Thyroid gland (tissue), 4 donors: ENCODE measurements at places on chromosomes 12 and 14. TPM values are rescaled to one million over a fixed set of nuclear protein-coding genes. Genes with fewer than 3 reads are reported as not detected.

The BEGAIN gene
- total RNA-seq, result 0.50 TPM

The SLCO1B1 gene
- total RNA-seq, result not detected

The GUCY2C gene
- total RNA-seq, result not detected

The IL26 gene
- total RNA-seq, result not detected

The TMEM132D gene
- not detected for total RNA-seq

The SERPINA9 gene
- not detected for total RNA-seq
